ENCODE measurements at places on chromosomes 12 and 14.

- DNase-seq = no peak
Observed at GRCh38 chr12:116642683-116643082, 83.5 kb downstream of the MAP1LC3B2 start.

GRCh38 chr12:66304296-66304900 is 2.1 kb downstream of the HELB start:
- no peak for DNase-seq

- no peak for DNase-seq
Observed at GRCh38 chr12:46480316-46480715, 107.7 kb upstream of the SLC38A2 start.

GRCh38 chr12:101076921-101077320 is 133.1 kb downstream of the SLC5A8 start:
- DNase-seq = peak; percentile 64

GRCh38 chr14:95059126-95059525 is 98.2 kb downstream of the DICER1 start:
- DNase-seq = no peak

- no peak for DNase-seq
Observed at GRCh38 chr12:93831374-93831773, 154.2 kb downstream of the CRADD start.

DNA sequence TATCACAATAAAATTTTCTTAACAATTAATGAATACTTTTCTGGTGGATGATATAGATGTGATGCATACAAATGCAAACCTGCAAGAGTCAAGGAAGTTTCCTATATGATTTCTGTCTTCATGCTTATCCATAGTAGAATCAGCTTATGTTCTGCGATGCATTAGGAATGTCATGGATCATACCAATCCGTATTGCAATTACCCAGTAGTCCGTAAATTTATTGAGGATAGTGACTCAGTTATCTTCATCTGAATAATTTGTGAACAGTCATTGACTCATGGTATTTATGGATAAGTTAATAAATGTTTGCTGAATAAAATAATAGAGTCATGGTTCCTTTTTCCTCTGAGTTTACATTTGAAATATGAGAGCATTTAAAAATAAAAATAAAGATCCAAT is 483.4 kb downstream of the LRFN5 start:
- DNase-seq = no peak

DNA sequence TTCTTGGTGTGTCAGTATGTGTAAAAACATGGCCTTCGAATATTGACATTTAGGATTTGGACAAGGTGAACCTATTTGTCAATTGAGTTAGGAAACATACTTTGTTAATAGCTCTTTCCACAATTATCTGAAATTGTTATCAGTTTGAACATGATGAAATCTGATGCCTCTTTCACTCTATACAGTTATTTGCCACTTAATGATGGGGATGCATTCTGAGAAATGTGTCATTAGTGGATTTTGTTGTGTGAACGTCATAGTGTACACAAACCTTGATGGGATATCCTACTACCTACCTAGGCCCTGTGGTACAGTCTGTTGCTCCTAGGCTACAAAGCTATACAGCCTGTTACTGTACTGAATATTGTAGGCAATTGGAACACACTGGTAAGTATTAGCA is 4.8 kb downstream of the TULP3 start:
- DNase-seq = no peak

DNA sequence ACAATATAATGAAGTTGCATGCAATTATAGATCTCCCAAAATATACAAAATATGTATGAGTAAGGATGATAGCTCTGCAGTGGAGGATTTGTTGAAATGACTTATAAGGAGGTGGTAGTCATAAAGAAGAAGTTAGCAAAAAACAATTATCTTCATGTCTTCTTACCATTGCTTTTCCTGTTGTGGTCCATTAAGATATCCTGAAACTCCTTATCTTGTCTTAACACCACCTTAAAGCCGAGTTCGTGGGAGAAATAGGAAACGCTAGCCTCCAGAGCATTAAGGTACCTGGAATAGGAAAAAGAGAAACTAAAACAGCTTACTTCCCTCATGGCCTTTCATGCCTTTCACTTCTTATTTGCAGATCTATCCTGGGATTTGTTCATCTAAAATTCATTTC is 15.2 kb downstream of the GUCY2C start:
- DNase-seq = no peak

All from GM04504 (cell line).